ENCODE measurements at places on chromosomes 6 and 20. TPM values are rescaled to one million over a fixed set of nuclear protein-coding genes. Genes with fewer than 3 reads are reported as not detected.
A peak's percentile ranks its signal among the peaks of the same experiment; 100 is the strongest.

MARCKS gene
- total RNA-seq: 164 TPM

RNF182 gene
- total RNA-seq: not detected

MRAP2 gene
- total RNA-seq: not detected

ZSWIM3 gene
- total RNA-seq: 4.1 TPM

LY6G6D gene
- total RNA-seq: not detected

SOX18 gene
- 5.6 TPM for total RNA-seq

CTCFL gene
- total RNA-seq: 0.10 TPM

NRSN1 gene
- total RNA-seq: not detected

DNAH8 gene
- total RNA-seq: 0.11 TPM

HLA-DRB1 gene
- 718 TPM for total RNA-seq

GRCh38 chr6:158826819-158827501 lies 7.8 kb upstream of the EZR start:
- DNase-seq: no peak

GRCh38 chr6:142842418-142843261 lies 102.3 kb downstream of the HIVEP2 start:
- peak; percentile 97 for DNase-seq

DNA sequence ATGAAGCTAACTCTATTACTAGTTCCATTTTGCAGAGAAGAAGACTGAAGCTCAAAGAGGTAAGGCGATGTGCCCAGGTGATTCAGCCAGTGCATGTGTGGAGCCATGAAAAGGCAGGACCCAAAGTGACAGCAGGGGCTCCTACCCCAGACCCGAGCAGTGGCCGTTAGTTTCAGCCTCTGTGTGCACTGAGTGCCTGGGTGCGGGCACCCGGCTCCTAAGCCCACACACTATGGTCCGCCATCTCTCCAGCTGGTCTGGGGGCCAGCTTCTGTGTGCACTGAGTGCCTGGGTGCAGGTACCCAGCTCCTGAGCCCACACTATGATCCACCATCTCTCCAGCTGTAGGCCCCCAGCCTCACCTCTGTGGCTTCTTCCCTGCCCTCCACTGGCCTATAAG lies 123.5 kb upstream of the CST7 start:
- DNase-seq: no peak

- no peak for DNase-seq
These were observed 52.2 kb upstream of the PRL start for GRCh38 chr6:22349051-22349450.

DNA sequence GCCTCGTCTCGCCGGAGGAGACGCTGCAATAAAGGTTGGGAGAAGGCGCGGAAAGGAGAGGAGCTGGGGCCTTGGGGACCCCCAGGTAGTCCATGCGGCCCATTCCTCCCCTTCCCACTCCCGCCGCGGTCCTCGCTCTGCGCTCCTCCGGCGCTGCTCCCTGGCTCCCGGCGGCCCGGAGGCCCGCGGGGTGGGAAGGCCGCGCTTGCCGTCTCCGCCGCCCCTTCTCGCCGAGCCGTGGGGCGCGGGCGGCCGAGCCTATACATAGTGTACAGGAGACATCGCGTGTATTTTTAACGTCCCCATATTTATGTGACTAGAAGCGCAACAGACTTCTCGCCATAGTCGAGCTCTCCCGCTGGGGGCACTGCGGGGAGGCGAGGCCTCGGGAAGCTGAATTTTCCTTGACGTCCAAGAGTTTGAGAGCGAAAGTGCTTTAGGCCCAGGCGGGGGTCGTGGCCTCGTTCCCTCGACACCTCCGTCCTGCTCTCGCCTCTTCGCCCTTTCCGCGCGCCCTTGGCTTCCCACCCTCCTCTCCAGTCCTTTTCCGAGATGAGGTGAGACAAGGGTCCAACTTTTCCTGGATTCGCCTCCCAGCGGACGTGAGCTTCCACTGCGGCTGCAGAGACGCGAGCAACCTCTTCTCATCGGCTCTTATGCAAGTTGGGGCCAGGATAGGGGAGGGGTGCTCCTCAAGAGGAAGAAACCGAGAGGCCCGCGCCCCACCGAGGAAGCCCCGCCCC lies 29.0 kb downstream of the SLC12A5 start:
- DNase-seq: no peak

GRCh38 chr6:27101824-27102223 lies 145.7 kb upstream of the PRSS16 start:
- DNase-seq: no peak

- DNase-seq: no peak
These were observed 215.1 kb upstream of the TBX18 start for GRCh38 chr6:84979541-84979940.

DNA sequence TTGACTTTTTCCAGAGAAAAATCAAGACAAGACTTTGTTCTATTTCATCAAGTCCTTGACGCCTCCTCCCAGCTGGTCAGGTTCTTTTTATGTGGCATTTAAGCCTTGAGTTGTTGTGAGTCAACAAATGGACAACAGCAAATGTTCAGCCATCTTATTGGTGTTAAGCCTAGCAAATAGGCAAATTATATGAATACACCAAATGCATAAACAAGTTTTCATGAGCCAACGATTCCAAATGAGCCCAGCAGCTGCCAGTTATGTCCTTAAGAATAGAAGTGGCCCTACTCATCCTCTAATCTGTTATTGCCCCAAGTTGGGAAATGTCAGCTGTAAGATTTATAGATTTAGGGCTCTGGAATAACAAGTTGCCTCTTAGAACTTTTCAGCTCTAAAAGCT lies 312.0 kb downstream of the SOX4 start:
- no peak for DNase-seq

DNA sequence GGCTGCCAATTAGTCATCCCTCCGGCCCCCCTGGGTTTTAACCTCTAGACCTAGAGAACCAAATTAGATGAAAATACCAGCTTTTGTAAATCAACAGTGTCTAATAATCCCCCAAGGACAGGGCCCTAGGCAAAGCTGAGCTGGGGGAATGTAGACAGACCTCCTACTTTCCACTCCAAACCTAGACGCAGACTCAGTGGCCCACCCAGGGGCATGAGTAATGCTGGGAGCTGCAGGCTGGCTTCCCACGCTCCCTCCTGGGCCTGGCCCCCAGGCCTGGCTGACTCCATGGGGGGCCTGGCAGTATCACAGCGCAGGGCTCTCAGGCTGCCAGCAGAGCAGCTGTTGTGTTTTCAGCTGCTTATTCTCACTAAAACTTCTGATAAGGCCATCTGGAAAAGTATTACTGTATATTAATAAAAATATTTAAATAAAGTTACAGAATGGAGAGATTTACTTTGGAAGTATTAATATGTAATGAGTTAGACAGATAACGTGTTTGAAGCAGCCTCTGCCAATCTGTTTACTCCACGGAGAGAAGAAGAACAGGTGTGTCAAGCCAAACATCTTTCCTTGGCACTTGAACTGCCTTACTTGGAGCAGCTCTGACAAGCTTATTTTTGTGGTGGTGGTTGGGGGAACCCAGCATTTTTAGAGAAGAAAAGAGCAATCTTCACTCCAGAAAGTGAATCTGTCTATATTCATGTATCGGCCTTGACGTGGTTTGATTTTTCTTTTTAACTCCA lies 144.0 kb upstream of the AGPAT4 start:
- DNase-seq: no peak

DNA sequence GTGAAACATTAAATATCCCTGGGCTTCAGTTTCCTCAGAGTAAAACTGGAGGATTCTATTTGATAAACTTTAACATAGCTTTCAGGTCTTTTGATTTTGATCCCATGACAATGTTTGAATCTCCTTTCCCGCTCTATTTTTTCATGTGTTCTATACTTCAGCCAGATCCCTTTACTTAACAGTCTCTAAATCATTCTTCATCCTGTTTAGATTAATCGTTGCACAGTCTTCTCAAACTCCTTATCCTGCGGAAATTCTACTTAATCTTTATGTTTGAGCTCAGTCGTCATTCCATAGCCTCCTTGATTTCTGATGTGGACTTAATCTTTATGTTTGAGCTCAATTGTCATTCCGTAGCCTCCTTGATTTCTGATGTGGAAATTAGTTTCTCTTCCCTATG lies 57.4 kb downstream of the GRIK2 start:
- no peak for DNase-seq

GRCh38 chr20:32344835-32345506 lies 13.2 kb upstream of the ASXL1 start:
- no peak for DNase-seq

DNA sequence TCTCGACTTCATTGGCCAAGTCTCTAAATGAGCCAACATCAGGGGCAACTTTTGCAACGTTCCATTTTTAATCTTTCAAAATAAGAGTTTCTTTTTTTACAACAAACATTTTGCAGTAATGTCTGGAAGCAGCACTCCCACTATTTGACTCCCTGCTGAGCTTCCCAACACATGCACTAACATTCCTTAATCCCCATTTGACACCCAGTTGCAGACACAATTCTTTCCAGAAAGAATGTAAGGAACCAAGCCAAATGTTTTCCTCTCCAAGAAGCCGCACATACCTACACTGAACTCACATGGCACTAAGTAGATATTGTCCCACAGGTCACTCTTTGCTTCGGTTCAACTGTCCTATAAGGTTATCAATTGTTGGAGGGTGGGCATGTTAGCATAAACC lies 165.6 kb downstream of the GRM1 start:
- DNase-seq: no peak

DNA sequence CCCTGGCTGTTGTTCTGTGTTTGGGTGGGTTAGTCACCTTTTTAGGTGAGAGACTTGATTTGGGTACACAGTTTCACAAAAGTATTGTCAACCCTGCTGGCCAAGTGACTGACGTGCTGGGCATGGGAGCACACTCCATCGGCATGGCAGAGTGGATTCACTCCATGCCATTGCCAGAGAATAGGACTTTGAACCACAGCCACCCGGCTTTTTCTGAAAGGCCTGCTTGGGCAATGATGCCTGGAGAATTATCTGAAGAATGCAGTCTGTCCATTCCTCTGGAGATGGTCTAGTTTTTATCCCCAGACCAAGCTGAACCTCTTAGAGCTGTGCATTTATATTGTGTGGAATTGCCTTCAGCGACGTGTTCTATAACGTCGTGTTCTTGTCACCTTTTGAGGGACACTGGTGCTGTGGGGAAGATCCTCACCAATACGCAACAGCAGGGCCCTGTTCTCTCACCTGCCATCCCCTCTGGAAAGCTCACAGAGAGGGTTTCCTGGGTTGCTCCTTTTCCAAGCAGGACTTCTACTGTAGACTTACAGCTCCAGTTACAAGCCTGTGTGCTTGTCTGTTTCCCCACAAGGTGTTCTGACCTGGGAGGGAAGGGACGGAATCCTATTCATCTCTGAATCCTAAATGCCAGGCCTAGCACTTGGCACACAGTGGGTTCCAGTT lies 183.4 kb upstream of the AKAP12 start:
- no peak for DNase-seq

GRCh38 chr6:30775104-30775503 lies 30.8 kb upstream of the IER3 start:
- no peak for DNase-seq

- DNase-seq: no peak
These were observed 38.4 kb downstream of the WDR27 start for GRCh38 chr6:169663468-169663867.

GRCh38 chr6:143539106-143539505 lies 27.6 kb upstream of the FUCA2 start:
- no peak for DNase-seq

GRCh38 chr6:1757131-1757530 lies 147.4 kb downstream of the FOXC1 start:
- no peak for DNase-seq

DNA sequence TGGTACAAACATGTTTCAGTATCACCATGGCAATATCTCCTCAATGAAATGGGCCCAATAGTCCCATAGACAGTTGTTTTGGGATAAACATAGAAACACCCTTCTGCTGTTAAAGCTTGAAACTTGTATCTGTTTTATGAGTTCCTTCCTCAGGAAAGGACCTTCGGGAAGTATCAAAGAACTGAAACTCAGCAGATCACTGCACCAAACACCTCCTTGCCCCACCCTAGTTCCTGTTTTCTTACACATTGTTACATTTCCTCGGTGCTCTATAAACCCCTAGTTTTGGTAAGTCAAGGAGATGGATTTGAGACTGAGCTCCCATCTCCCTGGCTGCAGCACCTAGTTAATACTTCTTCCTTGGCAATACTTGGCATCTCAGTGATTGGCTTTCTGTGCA lies 73.8 kb upstream of the ECI2 start:
- DNase-seq: no peak

DNA sequence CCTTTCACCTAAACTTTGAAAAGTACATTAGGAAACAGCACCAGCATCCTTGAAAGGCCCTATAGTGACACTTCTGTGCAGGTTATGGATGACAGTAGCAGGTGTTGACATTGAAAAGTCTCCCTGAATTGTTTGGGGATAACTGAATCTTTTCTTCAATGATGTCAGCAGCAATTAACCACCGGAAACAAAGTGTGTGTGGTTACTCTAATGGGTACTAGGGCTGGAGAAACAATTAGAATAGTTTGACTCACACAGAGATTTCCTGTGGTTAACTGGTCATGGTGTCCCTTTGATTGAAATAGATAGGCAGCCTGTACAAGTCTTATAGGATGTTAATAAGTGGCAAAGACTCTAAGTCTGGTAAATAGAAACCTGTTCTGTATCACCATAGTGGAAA lies 189.1 kb downstream of the TBX18 start:
- DNase-seq: peak; percentile 61

GRCh38 chr6:16518265-16518664 lies 243.0 kb downstream of the ATXN1 start:
- DNase-seq: no peak

DNA sequence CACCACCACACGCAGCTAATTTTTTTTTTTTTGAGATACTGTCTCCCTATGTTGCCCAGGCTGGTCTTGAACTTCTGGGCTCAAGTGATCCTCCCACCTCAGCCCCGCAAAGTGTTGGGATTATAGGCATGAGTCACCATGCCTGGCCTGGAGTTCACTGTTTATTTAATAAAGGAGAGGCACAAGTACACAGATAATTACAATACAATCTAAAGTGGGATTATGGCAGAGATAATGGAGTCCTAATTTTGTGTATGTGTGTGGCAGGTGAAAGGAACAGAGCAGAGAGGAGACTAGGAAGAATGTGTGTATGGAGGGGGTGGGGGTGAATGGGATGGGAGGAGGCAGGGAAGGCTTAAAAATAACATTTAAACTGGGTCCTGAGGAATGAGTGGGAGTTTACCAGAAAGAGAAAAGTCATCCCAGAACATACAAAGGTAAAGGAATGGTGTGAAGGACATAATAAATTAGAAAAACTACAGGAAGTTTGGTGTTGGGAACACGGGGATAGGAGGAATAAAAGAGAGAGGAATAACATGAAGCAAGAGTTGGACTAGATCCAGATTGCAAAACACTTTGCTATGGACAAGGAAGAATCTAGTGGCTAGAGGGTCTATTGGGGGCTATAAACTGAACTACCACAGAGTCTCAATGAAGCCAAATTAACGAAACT lies 4.4 kb downstream of the NCOA5 start:
- DNase-seq: no peak

- no peak for DNase-seq
These were observed 71.8 kb downstream of the FIG4 start for GRCh38 chr6:109762769-109763441.

GRCh38 chr6:130982135-130982534 lies 80.9 kb downstream of the EPB41L2 start:
- DNase-seq: no peak

GRCh38 chr6:73452107-73452461 lies at the start of gene CGAS:
Gene CGAS (minus strand): TSS chr6:73452297. CDS start chr6:73452181, 116 bp downstream.
- no peak for DNase-seq

GRCh38 chr6:21628160-21628559 lies 34.6 kb downstream of the SOX4 start:
- DNase-seq: no peak

- DNase-seq: no peak
These were observed 78.4 kb upstream of the PMEPA1 start for GRCh38 chr20:57787990-57788781.
